Immature natural killer cell (primary cell): ENCODE measurements at places on chromosomes 12 and 14.

GRCh38 chr12:41514907-41515306, 326.8 kb downstream of the PDZRN4 start:
- no peak overlapping the region for H3K4me3 ChIP-seq
- no peak for DNase-seq
- H3K27ac ChIP-seq: no peak overlapping the region
- no peaks in the 10 kb centered on the region for H3K4me1 ChIP-seq

GRCh38 chr12:21984375-21984774, 43.1 kb upstream of the ABCC9 start:
- H3K27me3 ChIP-seq: no peaks in the 10 kb centered on the region
- H3K4me1 ChIP-seq: no peaks in the 10 kb centered on the region
- H3K27ac ChIP-seq: no peak overlapping the region
- no peaks in the 10 kb centered on the region for H3K36me3 ChIP-seq

DNA sequence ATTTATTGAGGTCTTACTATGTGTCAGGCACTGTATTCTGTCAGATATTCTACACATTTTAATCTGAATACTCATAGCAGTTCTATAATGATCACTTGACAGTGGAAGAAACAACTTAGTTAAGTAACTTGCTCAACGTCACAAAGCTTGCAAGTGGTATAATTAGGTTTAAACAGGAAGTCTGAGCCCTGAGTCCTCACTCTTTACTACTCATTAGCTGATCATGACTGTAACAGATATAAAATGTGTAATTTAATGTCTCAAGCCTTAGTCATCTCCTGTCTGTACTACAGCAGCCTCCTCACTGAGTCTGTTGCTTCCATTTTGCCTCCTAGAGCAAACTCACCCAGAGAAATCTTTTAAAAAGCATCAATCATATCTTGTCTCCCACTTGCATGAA, 38.9 kb downstream of the PPP4R4 start:
- peaks cover 4% of the 10 kb centered on the region for H3K27me3 ChIP-seq
- no peak for DNase-seq
- no peak overlapping the region for H3K4me3 ChIP-seq
- H3K36me3 ChIP-seq: no peaks in the 10 kb centered on the region

DNA sequence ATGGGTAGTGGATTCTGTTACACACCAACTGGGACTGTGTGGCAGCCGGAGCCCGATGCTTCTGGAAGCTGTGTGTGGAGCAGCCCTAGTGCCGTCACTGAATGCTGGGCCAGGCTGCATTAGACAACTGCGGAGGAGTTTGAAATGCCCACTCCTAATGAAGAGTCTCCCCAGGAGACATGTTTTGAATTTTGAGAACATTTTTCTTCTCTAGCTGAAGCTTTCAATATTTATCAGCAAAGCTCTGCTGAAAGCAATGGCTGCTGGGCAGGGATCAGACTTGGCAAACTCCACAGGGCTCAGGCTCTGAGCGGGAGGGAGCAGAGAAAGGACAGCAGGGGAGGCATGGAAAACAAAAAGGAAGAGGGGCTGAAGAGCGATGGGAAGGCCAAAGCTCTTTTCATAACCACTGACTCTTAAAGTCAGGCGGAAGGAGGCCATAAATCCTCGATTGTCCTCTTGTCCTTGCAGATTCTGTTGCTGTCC, 189.1 kb downstream of the MON2 start:
- H3K4me3 ChIP-seq: no peak overlapping the region
- H3K4me1 ChIP-seq: peaks cover 12% of the 10 kb centered on the region
- no peak for DNase-seq
- H3K27ac ChIP-seq: no peak overlapping the region
- peaks cover 4% of the 10 kb centered on the region for H3K36me3 ChIP-seq

DNA sequence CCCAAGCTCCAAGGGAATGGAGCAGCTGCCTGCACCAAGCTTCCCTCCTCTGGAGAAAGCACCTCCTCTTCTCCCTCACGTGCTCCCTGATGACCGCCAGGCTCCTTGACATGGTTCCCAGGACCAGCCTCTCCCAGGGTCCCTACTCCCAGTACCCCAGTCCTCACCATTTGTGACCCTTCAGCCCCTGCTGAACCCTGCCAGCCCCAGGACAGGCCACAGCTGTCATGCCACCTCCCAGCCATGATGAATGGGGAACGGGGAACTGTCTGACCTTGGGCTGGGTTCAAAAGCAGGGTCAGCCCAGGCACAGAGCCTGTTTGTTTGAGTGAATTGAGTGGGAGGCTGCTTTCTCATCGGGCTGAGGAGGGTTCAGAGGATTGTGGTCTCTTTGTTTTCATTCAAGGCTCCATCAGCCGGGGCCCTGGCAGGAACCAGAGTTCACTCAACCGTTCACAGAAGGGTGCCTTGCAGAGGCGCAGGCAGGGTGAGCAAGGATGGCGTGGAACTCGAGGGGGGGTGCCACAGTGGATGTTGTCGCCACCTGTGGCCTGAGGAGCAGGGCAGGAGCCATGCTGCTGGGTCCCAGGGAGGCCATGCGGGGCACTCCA, 344.5 kb upstream of the SFSWAP start:
- no peaks in the 10 kb centered on the region for H3K4me1 ChIP-seq
- no peak overlapping the region for H3K27ac ChIP-seq
- no peak overlapping the region for H3K4me3 ChIP-seq
- no peak for DNase-seq
- no peaks in the 10 kb centered on the region for H3K36me3 ChIP-seq
- no peaks in the 10 kb centered on the region for H3K27me3 ChIP-seq

GRCh38 chr12:7749442-7749841, 2.3 kb upstream of the CLEC4C start:
- H3K36me3 ChIP-seq: peaks cover 8% of the 10 kb centered on the region
- no peak overlapping the region for H3K4me3 ChIP-seq
- no peak overlapping the region for H3K27ac ChIP-seq
- peaks cover 33% of the 10 kb centered on the region for H3K4me1 ChIP-seq
- DNase-seq: no peak

DNA sequence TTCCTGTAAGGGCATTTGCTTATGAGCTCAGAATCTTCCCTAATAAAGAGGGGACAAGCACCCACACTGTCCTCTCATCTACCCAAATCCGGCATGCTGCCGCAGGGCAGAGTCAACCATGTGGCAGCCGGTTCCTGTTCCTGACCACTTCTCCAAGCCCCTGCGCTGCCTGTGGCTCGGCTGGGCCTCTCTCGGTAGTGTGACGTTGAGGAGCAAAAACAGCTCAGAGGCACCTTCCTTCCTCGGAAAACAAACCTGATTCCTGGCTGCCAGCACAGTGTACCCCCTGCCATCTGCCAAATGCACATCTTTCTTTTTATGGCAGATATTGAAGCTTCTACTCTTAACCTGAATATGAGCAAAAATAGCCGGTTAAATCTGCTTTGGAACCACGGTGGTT, 50.5 kb downstream of the CFAP251 start:
- peaks cover 7% of the 10 kb centered on the region for H3K36me3 ChIP-seq
- DNase-seq: no peak
- no peak overlapping the region for H3K27ac ChIP-seq
- no peaks in the 10 kb centered on the region for H3K4me1 ChIP-seq

GRCh38 chr12:123928274-123928865, 44.3 kb downstream of the CCDC92 start:
- H3K36me3 ChIP-seq: no peaks in the 10 kb centered on the region

DNA sequence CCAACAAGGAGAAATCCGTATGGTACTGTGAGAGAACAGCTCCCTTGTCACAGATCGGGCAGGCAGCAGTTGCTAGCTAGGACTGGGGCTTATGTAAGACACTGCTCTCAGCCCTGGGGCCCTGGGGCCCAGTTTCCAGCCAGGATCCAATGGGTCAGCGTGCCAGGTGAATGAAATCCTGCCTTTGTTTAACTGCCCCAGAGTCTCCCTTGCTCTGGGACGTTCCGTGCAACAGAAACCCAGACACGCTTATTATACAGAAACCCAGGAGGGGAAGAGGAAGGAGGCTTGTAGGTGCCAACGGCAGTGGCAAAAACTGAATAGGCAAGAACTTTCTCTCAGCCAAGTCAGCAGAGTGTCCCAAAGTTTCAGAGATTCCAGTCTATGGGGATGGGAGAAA, 110.6 kb downstream of the DIO2 start:
- H3K27ac ChIP-seq: no peak overlapping the region
- peaks cover 3% of the 10 kb centered on the region for H3K27me3 ChIP-seq
- DNase-seq: no peak
- H3K4me3 ChIP-seq: no peak overlapping the region
- H3K4me1 ChIP-seq: no peaks in the 10 kb centered on the region

- H3K36me3 ChIP-seq: no peaks in the 10 kb centered on the region
- no peak overlapping the region for H3K27ac ChIP-seq
- H3K4me1 ChIP-seq: no peaks in the 10 kb centered on the region
- DNase-seq: no peak
These were observed 27.8 kb downstream of the BEGAIN start for GRCh38 chr14:100559455-100559854.

GRCh38 chr12:46368138-46368537, 4.4 kb downstream of the SLC38A2 start:
- peaks cover 85% of the 10 kb centered on the region for H3K4me1 ChIP-seq
- peak overlapping the region; percentile 84 for H3K27ac ChIP-seq
- H3K4me3 ChIP-seq: peak overlapping the region; percentile 99
- H3K27me3 ChIP-seq: peaks cover 21% of the 10 kb centered on the region

- peaks cover 23% of the 10 kb centered on the region for H3K4me1 ChIP-seq
- H3K27ac ChIP-seq: no peak within 1 kb of the TSS
- H3K27me3 ChIP-seq: peaks cover 6% of the 10 kb centered on the region
- no peak for DNase-seq
- no peak within 1 kb of the TSS for H3K4me3 ChIP-seq
These were observed at the start of gene IGF1 for GRCh38 chr12:102480406-102480805. Gene IGF1, minus strand, starts transcription at chr12:102480563. Its CDS starts 182 bp downstream, at chr12:102480381.

GRCh38 chr12:26848156-26848825, 15.3 kb upstream of the ITPR2 start:
- no peak overlapping the region for H3K27ac ChIP-seq
- no peak for DNase-seq
- no peak overlapping the region for H3K4me3 ChIP-seq

GRCh38 chr12:45907955-45908354, 82.4 kb downstream of the SCAF11 start:
- no peak overlapping the region for H3K4me3 ChIP-seq
- H3K4me1 ChIP-seq: no peaks in the 10 kb centered on the region
- no peaks in the 10 kb centered on the region for H3K27me3 ChIP-seq
- peaks cover 7% of the 10 kb centered on the region for H3K36me3 ChIP-seq
- DNase-seq: no peak
- no peak overlapping the region for H3K27ac ChIP-seq

GRCh38 chr12:65800937-65801336, 23.3 kb upstream of the HMGA2 start:
- H3K36me3 ChIP-seq: no peaks in the 10 kb centered on the region
- no peak for DNase-seq
- H3K27me3 ChIP-seq: peaks cover 6% of the 10 kb centered on the region
- no peak overlapping the region for H3K27ac ChIP-seq

DNA sequence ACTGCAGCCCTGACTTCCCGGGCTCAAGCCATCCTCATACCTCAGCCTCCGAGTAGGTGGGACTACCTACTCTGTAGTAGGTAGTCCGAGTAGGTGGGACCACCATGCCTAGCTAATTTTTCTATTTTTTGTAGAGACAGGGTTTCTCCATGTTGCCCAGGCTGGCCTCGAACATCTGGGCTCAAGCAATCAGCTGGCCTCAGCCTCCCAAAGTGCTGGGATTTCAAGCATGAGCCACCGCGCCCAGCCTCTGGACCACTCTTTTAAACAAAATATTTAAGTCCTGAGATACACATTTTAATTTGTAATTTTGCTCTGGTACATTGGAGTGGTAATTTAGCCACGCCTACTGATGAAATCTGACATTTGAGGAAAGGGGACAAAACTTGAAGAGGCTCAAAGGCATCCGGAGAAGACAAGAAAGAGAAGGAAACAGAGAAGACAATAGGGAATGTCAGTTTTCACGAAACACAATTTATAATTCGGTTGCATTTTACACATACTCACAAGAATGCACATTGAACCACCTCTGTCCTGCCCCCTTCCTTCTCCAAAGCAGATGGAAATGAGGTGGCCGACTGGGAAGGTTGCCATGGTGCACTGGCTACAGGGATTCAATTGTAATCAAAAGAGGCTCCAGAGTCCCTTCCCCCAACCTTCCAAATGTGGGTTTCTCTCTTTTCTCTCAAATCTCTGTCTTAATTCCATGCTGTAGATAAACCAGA, 9.7 kb upstream of the TUBA1A start:
- H3K36me3 ChIP-seq: no peaks in the 10 kb centered on the region
- peaks cover 8% of the 10 kb centered on the region for H3K27me3 ChIP-seq
- DNase-seq: no peak
- no peak overlapping the region for H3K27ac ChIP-seq

- DNase-seq: no peak
- no peaks in the 10 kb centered on the region for H3K36me3 ChIP-seq
- no peak overlapping the region for H3K4me3 ChIP-seq
- no peaks in the 10 kb centered on the region for H3K27me3 ChIP-seq
- H3K27ac ChIP-seq: no peak overlapping the region
- no peaks in the 10 kb centered on the region for H3K4me1 ChIP-seq
These were observed 40.2 kb downstream of the STAB2 start for GRCh38 chr12:103627189-103627855.

- no peak for DNase-seq
- no peak overlapping the region for H3K4me3 ChIP-seq
- no peak overlapping the region for H3K27ac ChIP-seq
- no peaks in the 10 kb centered on the region for H3K36me3 ChIP-seq
- no peaks in the 10 kb centered on the region for H3K27me3 ChIP-seq
- H3K4me1 ChIP-seq: no peaks in the 10 kb centered on the region
These were observed 211.8 kb downstream of the BMP4 start for GRCh38 chr14:53744857-53745256.

- no peak for DNase-seq
- H3K27me3 ChIP-seq: no peaks in the 10 kb centered on the region
- no peak overlapping the region for H3K4me3 ChIP-seq
- H3K27ac ChIP-seq: no peak overlapping the region
These were observed 189.6 kb downstream of the DUSP6 start for GRCh38 chr12:89162589-89163261.

DNA sequence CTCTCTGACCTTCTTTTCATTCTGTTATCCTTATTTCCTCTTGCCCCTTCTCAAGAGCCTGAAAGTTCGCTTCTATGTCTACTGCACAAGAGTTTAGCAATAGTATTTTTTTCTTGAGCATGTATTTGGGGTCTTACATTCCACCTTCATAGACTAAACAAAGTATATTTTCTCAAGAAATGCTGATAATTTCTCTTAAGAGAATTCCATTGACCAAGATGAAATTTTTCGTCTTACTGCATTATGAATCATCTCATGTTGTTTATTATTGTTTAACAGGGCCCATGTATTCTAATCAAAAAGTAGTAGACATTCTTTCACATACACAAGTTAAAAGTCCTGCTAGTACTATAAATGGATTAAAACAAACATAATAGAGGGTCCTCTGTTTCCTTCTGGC, 219.3 kb downstream of the C12orf50 start:
- H3K27me3 ChIP-seq: no peaks in the 10 kb centered on the region
- no peaks in the 10 kb centered on the region for H3K36me3 ChIP-seq
- H3K4me3 ChIP-seq: no peak overlapping the region
- no peak overlapping the region for H3K27ac ChIP-seq
- DNase-seq: no peak

GRCh38 chr12:113145720-113146551, 3.6 kb upstream of the CFAP73 start:
- H3K27me3 ChIP-seq: peaks cover 21% of the 10 kb centered on the region
- no peak for DNase-seq
- no peaks in the 10 kb centered on the region for H3K4me1 ChIP-seq
- no peaks in the 10 kb centered on the region for H3K36me3 ChIP-seq
- H3K4me3 ChIP-seq: no peak overlapping the region
